ENCODE measurements at places on chromosomes 1 and 21. TPM values are rescaled to one million over a fixed set of nuclear protein-coding genes. Genes with fewer than 3 reads are reported as not detected.

DNA sequence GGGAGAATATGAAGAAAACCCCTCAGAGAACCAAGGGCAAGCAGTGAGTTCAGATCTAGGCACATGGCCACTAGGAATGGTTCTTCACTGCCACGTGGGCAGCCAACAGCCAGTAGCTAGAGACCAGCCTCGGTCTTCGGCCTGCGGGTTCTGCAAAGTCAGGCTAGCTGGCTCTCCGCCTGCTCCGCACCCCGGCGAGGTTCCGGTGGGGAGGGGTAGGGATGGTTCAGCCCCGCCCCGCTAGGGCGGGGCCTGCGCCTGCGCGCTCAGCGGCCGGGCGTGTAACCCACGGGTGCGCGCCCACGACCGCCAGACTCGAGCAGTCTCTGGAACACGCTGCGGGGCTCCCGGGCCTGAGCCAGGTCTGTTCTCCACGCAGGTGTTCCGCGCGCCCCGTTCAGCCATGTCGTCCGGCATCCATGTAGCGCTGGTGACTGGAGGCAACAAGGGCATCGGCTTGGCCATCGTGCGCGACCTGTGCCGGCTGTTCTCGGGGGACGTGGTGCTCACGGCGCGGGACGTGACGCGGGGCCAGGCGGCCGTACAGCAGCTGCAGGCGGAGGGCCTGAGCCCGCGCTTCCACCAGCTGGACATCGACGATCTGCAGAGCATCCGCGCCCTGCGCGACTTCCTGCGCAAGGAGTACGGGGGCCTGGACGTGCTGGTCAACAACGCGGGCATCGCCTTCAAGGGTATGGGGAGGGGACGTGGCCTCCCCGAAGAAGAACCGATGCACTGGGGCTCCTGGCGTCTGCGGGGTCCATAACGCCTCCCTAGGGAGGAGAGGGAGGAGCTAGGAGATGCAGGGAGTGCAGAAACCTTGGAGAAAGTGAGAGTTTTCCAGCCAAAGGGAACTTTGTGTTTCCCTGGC lies at the start of gene CBR1:
Gene CBR1 (plus strand): TSS at position 312 of the 871 bp plus-strand sequence. CDS start 92 bp downstream, at position 404.
- peaks cover 7% of the 10 kb centered on the region for H3K36me3 ChIP-seq
- DNase-seq, result peak; percentile 78
- H3K4me3 ChIP-seq, result peak within 1 kb of the TSS; percentile 89
- H3K27ac ChIP-seq, result peak within 1 kb of the TSS; percentile 4
- peaks cover 7% of the 10 kb centered on the region for H3K27me3 ChIP-seq

- no peak overlapping the region for H3K27ac ChIP-seq
- H3K4me3 ChIP-seq, result no peak overlapping the region
- no peaks in the 10 kb centered on the region for H3K36me3 ChIP-seq
Measured at GRCh38 chr1:46735708-46736324, 16.9 kb upstream of the EFCAB14 start.

DNA sequence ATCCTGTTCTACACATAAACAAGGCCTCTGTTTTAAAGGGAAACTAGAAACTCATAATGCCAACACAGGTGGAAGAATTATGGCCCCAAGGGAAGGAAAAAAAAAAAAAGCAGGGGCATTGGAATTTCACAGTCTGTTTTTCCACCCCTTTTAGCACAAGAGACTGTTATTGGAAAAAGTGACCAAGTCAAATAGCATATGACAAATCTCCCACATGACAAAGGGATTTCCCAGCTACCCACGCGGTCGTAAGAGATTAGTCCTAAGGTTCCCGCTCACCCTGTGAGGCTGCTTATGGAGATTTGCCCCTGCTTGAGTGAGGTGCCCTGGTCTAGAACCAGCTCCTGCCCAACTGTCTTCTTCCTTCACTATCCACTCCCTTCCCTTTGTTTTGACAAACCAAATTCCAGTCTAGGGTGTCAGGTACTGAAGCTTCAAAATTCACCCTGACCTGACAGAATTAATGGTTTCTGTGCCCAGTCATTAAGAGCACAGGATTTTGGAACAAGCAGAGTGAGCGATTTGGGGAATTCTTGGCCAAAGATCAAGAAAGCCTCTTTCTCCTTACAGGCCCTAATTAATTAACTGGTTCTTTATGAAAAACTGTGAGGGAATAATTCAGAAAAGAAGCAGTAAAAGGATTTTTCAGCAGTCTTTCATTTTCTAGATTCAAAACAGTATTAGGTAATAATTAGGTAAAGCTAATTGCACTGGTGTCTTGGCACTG lies 107.3 kb downstream of the NMNAT2 start:
- H3K4me1 ChIP-seq, result peaks cover 3% of the 10 kb centered on the region
- no peak for DNase-seq
- no peaks in the 10 kb centered on the region for H3K36me3 ChIP-seq
- peaks cover 28% of the 10 kb centered on the region for H3K27me3 ChIP-seq
- no peak overlapping the region for H3K4me3 ChIP-seq

- H3K36me3 ChIP-seq, result no peaks in the 10 kb centered on the region
- H3K4me1 ChIP-seq, result peaks cover 21% of the 10 kb centered on the region
- H3K4me3 ChIP-seq, result no peak overlapping the region
- H3K27ac ChIP-seq, result peak overlapping the region; percentile 34
- no peaks in the 10 kb centered on the region for H3K27me3 ChIP-seq
- DNase-seq, result no peak
Measured at GRCh38 chr1:91754816-91755580, 131.0 kb downstream of the TGFBR3 start.

GRCh38 chr1:161486806-161487741 lies 18.2 kb upstream of the FCGR2A start:
- no peak overlapping the region for H3K4me3 ChIP-seq
- peaks cover 17% of the 10 kb centered on the region for H3K4me1 ChIP-seq
- DNase-seq, result no peak
- H3K36me3 ChIP-seq, result no peaks in the 10 kb centered on the region
- H3K27ac ChIP-seq, result no peak overlapping the region

- H3K27me3 ChIP-seq, result peaks cover 11% of the 10 kb centered on the region
- peak overlapping the region; percentile 53 for H3K4me3 ChIP-seq
- peaks cover 13% of the 10 kb centered on the region for H3K4me1 ChIP-seq
- no peaks in the 10 kb centered on the region for H3K36me3 ChIP-seq
- DNase-seq, result no peak
Measured at GRCh38 chr1:1353389-1354151, 4.4 kb upstream of the DVL1 start.

GRCh38 chr1:21869620-21870121 lies 57.6 kb downstream of the LDLRAD2 start:
- H3K27ac ChIP-seq, result no peak overlapping the region
- H3K36me3 ChIP-seq, result no peaks in the 10 kb centered on the region
- H3K27me3 ChIP-seq, result peaks cover 14% of the 10 kb centered on the region
- peaks cover 2% of the 10 kb centered on the region for H3K4me1 ChIP-seq
- H3K4me3 ChIP-seq, result no peak overlapping the region

DNA sequence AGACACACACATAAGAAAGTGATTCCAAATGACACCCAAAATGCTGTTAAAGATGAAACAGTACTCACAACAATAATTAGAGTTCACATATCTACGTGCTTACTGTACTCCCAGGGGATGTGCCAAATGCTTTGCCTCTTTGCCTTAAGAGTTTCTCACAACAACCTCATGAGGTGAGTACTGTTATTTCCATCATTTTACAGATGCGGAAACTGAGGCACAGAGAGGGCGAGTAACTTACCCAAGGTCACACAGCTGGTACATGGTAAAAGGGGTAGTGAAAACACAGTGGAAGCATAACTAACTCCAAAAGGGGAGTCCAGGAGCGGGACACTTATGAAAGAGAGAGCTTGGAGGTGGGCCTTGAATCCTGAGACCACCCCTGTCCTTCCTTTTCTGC lies 171.8 kb downstream of the ACTL8 start:
- peaks cover 63% of the 10 kb centered on the region for H3K27me3 ChIP-seq
- H3K4me3 ChIP-seq, result no peak overlapping the region
- peaks cover 2% of the 10 kb centered on the region for H3K36me3 ChIP-seq

GRCh38 chr1:234484991-234485739 lies 6.2 kb upstream of the TARBP1 start:
- H3K36me3 ChIP-seq, result peaks cover 4% of the 10 kb centered on the region
- H3K4me3 ChIP-seq, result no peak overlapping the region
- peaks cover 28% of the 10 kb centered on the region for H3K27me3 ChIP-seq
- H3K4me1 ChIP-seq, result peaks cover 8% of the 10 kb centered on the region
- DNase-seq, result no peak
- H3K27ac ChIP-seq, result no peak overlapping the region

GRCh38 chr1:234559152-234559901 lies 50.7 kb downstream of the IRF2BP2 start:
- H3K27me3 ChIP-seq, result no peaks in the 10 kb centered on the region
- DNase-seq, result no peak
- H3K4me3 ChIP-seq, result no peak overlapping the region
- H3K27ac ChIP-seq, result no peak overlapping the region

DNA sequence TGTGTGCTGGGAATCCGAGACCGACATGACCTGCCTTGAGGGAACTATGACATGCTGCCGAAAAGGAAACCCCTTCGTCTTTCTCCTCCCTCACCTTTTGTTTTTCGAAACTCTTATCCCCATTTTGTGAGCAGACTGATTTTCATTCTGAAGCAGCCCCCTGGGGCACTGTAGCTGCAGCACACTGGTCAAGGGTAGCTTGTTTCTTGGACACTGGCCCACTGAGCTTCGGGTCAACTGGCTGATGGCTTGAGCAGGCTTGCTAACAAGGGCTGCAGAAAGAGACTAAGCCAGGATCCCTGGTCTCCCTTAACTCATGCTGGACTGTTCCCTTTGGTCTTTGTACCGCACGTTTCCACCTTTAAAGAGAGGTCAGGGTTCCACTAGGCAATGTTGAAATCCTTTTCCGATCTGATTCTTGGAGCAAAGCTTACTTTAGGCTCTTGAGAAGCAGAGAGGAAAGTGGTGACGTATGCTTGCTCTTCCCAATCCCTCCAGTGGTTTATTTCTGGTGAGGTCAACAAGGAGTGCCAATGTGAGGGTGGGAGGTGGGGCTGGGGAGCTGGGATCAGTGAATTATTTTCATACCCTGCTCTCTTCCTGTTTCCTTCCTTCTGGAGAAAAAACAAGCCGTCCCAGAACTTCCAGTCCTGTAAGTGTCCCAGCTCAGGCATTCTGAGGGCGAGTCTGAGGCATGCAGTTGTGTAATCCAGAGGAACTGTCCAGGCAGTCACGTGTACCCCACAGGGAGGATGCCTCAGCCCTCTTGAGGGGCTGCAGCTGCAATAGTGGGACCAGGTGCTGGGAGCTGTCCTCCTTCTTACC lies 7.6 kb downstream of the CYP4B1 start:
- no peak for DNase-seq
- H3K4me1 ChIP-seq, result peaks cover 5% of the 10 kb centered on the region
- H3K4me3 ChIP-seq, result no peak overlapping the region
- H3K27me3 ChIP-seq, result peaks cover 15% of the 10 kb centered on the region
- no peak overlapping the region for H3K27ac ChIP-seq

GRCh38 chr1:31198600-31198999 lies 41.1 kb downstream of the NKAIN1 start:
- no peaks in the 10 kb centered on the region for H3K4me1 ChIP-seq
- peaks cover 16% of the 10 kb centered on the region for H3K27me3 ChIP-seq
- H3K27ac ChIP-seq, result no peak overlapping the region
- peaks cover 2% of the 10 kb centered on the region for H3K36me3 ChIP-seq
- no peak overlapping the region for H3K4me3 ChIP-seq
- no peak for DNase-seq

DNA sequence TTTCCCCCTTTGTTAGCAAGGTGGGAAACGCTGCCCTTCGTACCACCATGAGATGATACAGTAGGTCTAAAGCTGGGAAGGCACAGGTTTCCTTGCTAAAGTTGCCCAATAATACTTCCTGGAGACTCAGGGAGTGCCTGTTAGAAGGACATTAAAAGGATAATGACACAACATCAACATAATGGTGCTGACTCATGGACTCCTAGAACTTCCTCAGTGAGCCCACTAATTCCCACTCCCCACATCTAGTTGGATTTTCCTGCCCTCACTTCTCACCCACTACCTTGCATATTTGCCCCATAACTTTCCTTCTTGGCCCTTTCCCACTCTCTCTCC lies 17.5 kb downstream of the CFAP45 start:
- no peak overlapping the region for H3K27ac ChIP-seq
- H3K36me3 ChIP-seq, result peaks cover 4% of the 10 kb centered on the region

DNA sequence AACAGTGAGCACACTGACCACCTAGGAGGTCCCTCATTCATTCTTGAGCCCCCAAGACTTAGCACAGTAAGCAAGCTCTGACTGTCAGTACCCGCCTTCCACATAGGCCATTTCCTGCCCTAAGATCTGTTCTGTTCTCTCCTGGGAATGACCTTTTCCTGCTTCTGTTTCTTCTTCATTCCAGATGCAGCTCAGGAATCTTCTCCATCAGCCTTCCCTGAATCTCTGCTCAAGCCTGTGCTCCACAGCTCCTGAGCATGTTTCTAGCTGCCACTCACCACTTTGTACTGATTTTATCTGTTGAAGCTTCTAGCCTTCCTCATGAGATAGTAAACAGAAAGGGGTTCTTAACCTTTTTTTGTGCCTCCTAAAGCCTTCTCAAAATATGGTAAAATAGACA lies 56.6 kb downstream of the ZNF281 start:
- H3K27me3 ChIP-seq, result no peaks in the 10 kb centered on the region
- peak overlapping the region; percentile 53 for H3K4me3 ChIP-seq
- DNase-seq, result no peak
- H3K27ac ChIP-seq, result peak overlapping the region; percentile 60
- H3K4me1 ChIP-seq, result peaks cover 20% of the 10 kb centered on the region

The OR2G6 gene
- not detected for total RNA-seq

The CCDC181 gene
- not detected for total RNA-seq

The ST6GALNAC3 gene
- total RNA-seq, result 0.87 TPM

The C1QC gene
- not detected for total RNA-seq

The VWA5B1 gene
- 0.13 TPM for total RNA-seq

The SPRR5 gene
- not detected for total RNA-seq

The TFF2 gene
- total RNA-seq, result not detected

The CCDC27 gene
- not detected for total RNA-seq

The DCDC2B gene
- total RNA-seq, result not detected

The HSPA6 gene
- total RNA-seq, result 0.27 TPM

The IL22RA1 gene
- not detected for total RNA-seq
